T-helper 2 cell treated with Interferon-gamma antibody and Interleukin-4, amounts not matched to agents 5 μg/mL and 100 μg/mL, for 36 hours (primary cell): ENCODE measurements at places on chromosomes 13 and 19.

DNA sequence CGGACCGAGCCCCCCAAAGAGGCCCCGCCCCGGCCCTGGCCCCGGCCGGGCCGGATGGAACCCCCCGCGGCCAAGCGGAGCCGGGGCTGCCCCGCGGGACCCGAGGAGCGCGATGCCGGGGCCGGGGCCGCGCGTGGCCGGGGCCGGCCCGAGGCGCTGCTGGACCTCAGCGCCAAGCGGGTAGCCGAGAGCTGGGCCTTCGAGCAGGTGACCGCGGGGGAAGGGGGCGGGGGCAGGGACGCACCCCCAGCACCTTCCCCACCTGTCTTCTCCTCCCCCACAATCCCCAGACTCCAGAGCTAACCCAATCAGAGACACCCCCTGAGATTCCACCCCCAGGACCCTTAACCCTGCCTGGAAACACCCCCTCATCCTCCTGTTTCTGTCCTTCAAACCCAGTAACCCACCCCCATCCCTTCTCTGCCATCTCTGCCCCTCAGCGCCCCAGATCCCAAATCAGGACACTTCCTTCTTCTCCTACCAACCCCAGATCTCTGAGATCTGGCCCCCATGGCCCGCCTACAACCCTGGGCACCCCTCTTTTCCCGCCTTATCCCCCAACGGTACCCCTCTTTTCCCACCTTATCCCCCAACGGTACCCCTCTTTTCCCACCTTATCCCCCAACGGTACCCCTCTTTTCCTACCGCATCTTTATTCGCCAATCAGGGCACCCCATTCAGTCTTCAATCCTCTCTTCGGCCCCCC lies 505 bp downstream of the ZSWIM4 start:
- DNase-seq: no peak

DNA sequence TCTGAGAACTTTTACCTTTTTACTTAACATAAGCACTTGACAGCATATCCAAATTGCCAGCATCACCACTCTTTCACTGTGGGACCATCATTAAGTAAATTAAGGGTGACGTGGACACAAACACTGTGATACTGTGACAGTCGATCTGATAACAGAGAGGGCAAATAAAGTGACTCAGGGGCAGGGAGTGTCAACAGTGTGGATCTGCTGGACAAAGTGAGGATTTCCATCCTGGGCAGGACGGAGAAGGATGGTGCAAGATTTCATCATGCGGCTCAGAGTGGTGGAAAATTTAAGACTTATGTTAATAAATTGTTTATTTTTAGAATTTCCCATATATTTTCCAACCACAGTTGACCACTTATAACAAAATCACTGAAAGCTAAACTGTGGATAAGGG lies 60.0 kb upstream of the WDFY2 start:
- no peak for DNase-seq

- no peak for DNase-seq
These were observed 203.4 kb downstream of the COL4A1 start for GRCh38 chr13:110103534-110103933.

- peak; percentile 48 for DNase-seq
These were observed 10.9 kb downstream of the GNA15 start for GRCh38 chr19:3146677-3147100.

DNA sequence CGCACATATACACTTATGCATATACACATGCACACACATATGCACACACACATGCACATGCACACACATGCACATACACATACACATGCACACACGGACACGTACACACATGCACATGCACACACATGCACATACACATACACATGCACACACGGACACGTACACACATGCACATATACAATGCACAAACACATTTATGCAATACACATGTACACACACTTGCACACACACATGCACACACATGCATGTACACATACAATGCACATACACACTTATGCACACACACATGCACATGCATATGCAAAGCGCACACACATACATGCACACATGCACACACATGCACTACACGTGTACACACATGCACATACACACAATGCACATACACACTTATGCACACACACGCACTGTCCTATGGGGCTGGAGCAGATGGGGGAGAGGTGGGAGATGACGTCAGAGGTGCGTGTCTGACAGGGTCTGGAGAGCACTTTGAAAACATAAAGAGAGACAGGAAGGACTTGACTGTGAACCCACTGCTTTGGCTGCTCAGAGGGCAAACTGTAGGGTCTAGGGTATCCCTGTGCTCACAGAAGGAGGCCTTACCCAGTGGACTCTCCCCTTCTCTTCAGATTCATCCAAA lies 108.2 kb downstream of the UQCRFS1 start:
- DNase-seq: no peak

DNA sequence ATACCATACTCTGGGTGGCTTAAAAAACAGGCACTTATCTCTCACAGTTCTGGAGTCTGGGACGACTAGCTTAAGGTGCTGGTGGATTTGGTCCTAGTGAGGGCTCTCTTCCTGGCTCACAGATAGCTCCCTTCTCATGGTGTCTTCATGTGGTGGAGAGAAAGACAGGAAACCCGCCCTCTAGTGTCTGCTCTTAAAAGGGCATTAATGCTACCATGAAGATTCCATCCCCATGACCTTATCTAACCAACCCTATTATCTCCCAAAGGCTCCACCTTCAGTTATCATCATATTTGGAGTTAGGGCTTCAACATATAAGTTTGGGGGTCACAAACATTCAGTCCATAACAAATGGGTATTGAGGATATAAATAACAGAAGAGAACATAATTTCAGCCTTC lies 139.4 kb downstream of the HS6ST3 start:
- DNase-seq: no peak

DNA sequence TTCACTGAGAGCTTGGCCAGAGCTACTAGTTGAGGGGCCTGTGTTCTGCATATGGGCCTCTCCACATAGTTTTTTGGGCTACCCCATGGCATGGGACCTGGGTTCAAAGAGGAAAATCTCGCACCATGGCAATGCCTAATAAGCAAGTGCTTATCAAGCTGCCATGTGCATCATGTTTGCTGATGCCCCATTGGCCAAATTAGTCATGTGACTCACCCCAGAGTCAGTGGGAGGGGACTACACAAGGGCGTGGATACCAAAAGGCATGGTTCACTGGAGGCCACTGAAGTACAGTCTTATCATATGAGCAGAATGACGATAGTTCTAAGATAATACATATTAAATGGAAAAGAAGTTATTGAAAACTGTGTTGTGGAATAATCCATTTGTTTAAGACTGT lies 214.8 kb downstream of the LMO7 start:
- DNase-seq: no peak

- DNase-seq: no peak
These were observed at the start of gene ZNF177 for GRCh38 chr19:9362905-9363304. ZNF177 (plus strand) TSS chr19:9363013; CDS start chr19:9378312, 15,299 bp downstream.

DNA sequence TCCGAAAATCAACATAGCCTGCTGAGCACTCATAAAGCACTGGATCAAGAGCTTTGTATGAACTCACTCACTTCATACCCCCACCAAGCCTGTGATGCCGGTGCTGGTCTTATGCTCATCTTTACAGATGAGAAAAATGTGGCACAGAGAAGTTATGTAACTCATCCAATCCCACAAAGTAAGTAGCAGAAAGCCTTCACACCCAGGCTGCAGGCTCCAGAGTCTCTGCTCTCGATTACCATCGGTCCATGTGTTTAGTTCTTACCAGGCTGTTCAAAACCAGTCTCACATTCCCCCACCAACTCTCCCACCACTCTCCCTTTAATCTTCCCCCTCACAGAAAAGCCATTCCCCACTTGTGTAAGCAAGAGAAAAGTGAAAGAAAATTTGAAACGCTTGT lies 276.0 kb downstream of the DNAJC15 start:
- DNase-seq: no peak

- peak; percentile 60 for DNase-seq
These were observed at the start of gene ARL11 for GRCh38 chr13:49627831-49628652. ARL11 (plus strand) TSS chr13:49628507; CDS start chr13:49630448, 1,941 bp downstream.

- no peak for DNase-seq
These were observed 92.3 kb downstream of the COL4A1 start for GRCh38 chr13:110214637-110215036.

DNA sequence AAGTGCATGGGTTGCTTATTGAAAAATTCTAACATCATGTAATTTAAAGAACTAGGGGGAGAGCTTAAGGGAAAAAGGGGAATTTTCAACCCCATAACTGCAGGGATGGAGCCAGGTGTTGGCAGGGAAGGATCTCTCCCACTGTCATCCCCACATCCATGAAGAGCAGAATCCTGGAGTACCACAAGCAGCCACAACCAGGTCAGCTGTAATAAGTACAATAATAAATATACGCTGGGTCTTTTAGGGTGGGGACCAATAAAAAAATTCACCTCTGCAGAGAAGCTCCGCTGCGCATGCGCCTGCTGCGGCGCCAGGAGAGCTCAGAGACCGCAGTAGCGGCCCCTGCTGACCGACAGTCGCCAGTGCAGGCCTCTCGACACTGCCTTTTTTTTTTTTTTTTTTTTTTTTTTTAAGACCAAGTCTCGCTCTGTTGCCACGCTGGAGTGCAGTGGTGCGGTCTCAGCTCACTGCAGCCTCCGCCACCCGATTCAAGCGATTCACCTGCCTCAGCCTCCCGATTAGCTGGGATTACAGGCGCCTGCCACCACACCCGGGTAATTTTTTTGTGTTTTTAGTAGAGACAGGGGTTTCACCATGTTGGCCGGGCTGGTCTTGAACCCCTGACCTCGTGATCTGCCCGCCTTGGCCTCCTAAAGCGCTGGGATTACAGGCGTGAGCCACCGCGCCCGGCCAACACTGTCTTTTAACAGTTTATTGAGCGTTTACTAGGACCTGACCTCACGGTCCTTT lies 2.5 kb upstream of the EEF2 start:
- DNase-seq: peak; percentile 87

- no peak for DNase-seq
These were observed 20.7 kb upstream of the NANOS2 start for GRCh38 chr19:45935267-45935666.

DNA sequence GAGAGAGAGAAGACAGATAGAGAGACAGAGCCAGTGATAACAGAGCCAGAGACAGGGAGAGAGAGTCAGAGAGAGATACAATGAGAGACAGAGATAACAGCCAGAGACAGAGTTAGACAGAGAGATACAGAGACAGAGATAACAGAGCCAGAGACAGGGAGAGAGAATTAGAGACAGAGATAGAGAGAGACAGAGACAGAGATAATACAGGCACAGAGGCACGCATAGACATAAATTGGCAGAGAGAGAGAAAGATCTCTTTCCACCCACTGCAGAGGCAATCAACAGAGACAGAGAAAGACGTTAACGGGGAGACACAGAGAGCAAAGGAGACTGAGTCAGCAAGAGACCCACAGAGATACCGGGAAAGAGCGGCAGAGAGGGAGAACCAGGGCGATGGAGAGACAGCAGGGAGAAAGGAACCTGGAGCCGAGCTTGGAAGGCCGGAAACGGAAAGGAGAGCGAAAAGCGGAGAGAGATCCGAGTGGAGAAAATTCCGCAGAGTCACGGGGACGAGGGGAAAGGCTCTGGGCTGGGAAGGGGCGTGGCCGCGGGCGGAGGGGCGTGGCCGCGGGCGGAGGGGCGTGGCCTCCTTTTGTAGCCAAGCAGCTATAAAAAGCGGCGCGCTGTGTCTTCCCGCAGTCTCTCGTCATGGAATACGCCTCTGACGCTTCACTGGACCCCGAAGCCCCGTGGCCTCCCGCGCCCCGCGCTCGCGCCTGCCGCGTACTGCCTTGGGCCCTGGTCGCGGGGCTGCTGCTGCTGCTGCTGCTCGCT lies at the start of gene TNFSF9:
TSS of gene TNFSF9 (plus strand) at position 641 of the 777 bp plus-strand sequence. CDS start at position 652, 11 bp downstream.
- DNase-seq: peak; percentile 86

GRCh38 chr13:23461544-23461943 lies 28.0 kb upstream of the SACS start:
- no peak for DNase-seq

GRCh38 chr13:113077953-113078901 lies 27.4 kb upstream of the F7 start:
- no peak for DNase-seq

DNA sequence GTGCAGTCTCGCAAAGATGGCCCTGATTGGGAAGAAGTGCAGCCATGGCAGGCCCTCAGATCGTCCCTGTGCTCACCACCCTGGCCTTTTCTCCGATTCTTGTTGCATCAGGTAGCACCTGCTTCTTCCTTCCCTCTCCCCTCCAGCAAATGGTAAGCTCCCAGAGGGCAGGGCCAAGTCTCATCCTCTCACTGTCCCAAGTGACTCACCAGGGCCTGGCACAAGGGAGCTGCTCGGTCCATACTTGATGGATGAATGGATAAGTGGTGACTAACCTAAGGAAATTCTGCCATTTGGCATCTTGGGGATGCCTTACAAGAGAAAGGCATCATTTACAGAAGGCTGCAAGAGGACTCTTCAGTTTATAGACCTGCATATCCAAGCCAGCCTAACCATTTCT lies 84.9 kb downstream of the ZIC5 start:
- no peak for DNase-seq

DNA sequence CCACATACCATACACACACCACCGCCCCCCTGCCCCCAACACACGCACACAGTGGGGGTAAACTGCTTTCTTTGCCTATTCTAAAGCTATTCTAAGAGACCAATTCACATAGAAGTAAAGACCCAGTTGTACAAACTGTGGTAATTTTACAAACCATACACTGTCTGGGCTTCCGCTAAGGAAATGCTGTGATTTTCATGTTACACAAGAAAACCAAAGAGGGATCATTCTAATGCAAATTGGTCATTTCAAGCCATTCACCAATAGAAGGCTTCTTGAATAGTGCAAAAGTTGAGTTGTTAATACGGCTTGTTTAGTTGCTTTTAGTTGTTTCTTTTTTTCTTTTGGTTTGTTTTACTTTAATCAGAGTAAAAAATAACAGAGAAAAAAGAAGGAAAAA lies 202.8 kb downstream of the EFNB2 start:
- no peak for DNase-seq

GRCh38 chr13:109740121-109740520 lies 46.3 kb downstream of the IRS2 start:
- DNase-seq: no peak

- no peak for DNase-seq
These were observed 104.9 kb downstream of the RNF17 start for GRCh38 chr13:24868874-24869273.

DNA sequence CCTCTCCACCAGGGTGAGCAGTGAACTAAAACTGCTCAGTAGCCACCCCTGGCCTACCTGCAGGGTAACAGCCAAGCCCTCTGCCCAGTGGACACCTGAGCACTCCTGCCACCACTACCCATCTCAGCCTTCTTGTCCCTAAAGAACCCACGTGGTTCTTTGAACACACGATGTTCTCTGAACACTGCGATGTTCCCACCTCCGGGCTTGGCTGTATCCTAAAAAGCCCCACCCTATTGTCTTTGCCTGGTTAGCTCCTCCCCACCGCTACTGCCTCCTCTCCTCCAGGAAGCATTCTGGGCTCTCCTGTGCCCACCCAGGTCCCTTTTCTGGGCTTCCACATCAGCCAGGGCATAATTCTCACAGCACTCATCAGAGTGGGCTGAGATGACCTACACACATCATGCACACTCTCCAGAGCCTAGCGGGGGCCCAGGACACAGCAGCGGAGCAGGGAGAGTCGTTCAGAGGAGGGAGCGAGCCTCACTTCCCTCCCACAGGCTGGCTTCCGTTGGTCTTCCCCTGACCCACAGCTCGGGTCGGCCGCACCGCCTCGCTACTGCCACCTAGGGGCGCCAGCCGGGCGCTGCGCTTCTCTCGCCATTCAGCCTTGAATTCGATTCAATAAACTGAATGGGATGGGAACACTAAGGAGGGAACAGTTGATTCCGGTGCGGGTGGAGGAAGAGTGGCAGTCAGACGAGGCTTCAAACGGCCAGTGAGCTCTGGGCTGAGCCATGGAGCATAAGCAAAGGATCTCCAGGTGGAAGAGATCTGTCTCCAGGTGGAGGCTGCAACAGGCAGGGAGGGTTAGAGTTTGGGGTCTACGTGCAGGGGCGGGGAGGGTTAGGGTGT lies 3.2 kb downstream of the ELAVL1 start:
- peak; percentile 79 for DNase-seq
